ENCODE measurements at places on chromosomes 3 and 15.

DNA sequence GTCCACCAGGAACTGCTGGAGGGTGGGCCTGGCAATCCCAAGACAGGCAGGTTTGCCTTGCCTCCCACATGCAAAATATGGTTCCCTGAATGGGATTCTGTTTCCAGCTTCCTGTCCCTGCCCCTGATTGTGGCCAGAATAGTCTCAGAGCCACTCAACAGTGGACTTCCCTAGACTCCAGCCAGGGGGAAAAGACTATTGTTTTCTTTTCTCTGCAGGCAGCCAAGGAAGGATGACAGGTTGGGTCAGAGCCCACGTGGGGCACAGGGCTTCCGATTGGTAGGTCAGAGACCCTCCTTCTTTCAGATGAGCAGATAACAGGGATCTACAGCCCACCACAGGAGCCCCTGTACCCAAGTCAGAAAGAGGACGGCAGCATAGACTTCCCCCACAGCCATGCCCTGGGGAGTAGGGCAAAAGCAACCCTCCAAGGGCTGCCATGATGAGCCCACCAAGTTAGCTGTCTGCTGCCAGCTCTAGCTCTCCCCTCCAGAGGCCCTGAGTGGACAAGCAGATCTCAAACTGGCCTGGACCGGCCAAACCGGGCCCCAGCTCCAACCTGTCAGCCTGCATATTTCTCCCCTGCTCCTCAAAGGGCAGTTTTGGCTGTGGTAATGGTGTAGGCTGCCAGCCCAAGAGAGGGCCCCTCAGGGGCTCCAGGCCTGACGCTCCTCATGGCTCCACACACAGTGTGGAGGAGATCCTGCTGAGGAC, 6.4 kb downstream of the TLR9 start:
- no peak for DNase-seq

GRCh38 chr3:74711913-74712512, 97.6 kb upstream of the CNTN3 start:
- DNase-seq, result no peak

DNA sequence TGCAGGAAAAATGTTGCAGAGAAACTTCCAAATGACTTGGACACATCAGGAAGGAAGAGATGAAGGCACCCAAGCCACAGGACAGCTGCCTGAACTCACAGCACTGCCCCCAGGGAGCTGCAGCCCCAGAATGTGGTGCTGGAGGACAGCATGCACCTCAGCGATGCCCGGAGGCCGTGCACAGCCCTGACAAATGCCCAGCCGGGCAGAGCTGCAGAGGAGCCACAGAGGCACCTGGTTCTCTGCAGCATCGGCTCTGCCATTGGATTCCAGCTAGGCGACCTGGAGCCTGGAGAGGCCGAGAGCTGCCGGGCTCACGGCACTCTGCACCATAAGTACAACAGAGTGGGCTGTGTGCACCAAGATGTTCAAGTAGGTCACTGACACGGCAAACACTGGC, 97.5 kb downstream of the OCA2 start:
- DNase-seq, result no peak

DNA sequence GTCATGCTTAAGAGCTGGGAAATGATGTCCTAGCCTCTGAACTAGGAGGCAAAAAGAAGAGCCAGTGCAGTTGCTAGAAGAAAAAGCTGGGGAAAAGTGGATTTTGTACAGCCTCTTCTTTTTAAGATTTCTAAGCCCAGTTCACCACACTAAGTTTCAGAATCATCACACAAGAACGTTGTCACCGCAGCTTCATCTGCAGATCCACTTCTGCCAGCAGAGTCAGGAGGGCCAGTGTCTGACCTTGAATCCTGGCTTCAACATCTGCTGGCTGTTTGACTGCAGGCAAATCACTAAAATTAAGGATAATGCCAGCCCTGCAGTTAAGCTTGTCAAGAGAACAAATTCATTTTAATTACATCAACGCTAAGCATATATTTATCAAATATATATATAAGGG, 36.2 kb downstream of the HDC start:
- DNase-seq, result no peak

- DNase-seq, result no peak
Observed at GRCh38 chr15:59373215-59373614, 544 bp upstream of the MYO1E start.

DNA sequence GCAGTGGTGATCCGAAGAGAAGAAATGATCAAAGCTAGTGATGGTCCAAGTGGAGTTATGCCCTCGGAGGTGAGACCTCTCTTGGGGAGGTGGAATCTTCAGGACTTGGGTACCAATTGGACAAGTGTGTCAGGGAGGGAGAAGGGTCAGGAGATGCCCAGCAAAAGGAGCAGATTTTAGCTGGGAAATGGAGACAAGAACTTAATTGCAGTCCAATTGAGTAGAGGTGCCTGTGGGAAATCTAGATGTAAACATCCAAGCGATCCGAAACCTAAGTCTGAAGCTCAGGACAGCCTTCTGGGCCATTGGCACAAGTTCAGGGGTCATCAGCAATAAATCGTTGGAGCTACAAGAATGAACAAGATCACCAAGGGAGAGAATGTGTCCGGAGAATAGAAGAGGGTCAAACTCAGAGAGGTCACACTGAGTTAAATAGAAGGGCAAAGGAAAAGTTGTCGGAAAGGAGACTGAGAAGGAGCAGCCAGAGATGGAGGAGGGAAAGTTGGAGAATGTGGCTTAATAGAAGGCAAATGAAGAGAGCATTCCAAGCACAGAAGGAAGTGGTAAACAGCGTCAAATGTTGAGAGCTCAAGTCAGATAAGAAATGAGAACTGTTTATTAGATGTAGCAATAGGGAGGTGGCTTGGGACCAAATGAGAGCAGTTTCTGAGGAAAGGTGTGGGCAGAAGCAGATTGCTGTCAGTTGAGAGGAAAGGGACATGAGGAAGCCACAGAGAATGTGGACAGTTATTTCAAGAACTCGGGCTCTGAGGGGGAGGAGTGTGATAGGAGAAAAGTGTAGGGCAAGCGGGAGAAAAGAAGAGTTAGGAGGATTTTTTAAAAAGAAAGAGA, 64.2 kb upstream of the FNDC3B start:
- peak; percentile 92 for DNase-seq

- no peak for DNase-seq
Observed at GRCh38 chr15:26143221-26143620, 280.1 kb upstream of the ATP10A start.

GRCh38 chr3:49120096-49120437, 556 bp downstream of the USP19 start:
- no peak for DNase-seq

GRCh38 chr15:56383010-56383409, 17.8 kb downstream of the TEX9 start:
- DNase-seq, result no peak

GRCh38 chr3:123489400-123490004, 40.6 kb upstream of the ADCY5 start:
- DNase-seq, result peak; percentile 75

DNA sequence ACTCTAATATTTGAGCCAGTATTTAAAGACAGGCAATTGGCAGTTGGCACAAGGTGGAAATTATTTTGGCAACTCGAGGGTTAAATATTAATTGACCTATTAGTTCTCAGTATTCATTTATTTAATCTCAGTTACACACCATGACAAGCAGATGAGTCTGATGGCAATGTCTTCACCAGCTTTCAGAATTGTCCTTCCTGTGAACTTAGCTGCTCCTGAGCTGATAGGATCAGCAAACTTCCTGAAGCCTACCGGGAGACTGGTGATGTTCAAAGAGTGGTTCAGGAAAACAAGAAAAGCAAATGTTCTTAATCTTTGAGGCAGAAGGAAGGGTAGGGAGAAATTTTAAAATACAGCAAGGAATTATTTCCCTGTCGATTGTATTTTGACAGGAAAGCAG, 522.2 kb downstream of the SOX2 start:
- DNase-seq, result no peak

DNA sequence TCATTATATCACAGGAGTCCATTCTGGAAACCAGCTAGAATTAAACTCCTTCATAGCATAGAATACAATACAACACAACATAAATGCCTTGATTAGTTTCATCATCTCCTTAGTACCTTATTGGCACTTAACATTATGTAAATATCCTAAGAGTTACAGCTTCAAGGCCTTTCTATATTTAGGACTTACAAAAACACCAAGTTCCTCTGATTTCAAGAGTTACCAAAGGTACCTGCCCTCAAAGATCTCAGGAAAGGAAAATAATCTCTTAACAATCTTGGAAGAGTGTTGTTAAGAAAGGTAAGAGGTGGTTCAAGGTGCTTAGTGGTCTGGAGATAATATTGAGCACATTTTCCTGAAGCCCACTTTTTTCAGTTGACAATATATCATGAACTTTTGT, 477.7 kb downstream of the IGSF11 start:
- DNase-seq, result no peak

DNA sequence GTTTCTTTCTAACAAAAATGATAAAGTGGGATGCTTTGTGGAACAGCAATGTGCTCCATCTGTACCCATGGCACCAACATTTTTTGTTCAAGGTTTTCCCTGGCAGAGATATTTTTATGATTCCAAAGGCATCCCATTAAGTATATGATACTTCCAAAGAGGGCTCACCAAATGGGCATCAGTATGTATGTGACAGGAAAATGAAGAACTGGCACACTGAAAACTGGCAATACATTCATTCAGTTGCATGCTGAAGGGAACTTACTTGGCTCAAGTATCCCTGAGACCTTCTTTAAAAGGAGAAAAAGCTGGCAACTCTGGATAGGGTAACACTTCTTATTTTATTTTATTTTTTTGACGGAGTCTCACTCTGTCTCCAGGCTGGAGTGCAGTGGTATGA, 249.8 kb downstream of the IL20RB start:
- DNase-seq, result no peak

GRCh38 chr3:110430146-110430545, 641.5 kb upstream of the NECTIN3 start:
- no peak for DNase-seq

DNA sequence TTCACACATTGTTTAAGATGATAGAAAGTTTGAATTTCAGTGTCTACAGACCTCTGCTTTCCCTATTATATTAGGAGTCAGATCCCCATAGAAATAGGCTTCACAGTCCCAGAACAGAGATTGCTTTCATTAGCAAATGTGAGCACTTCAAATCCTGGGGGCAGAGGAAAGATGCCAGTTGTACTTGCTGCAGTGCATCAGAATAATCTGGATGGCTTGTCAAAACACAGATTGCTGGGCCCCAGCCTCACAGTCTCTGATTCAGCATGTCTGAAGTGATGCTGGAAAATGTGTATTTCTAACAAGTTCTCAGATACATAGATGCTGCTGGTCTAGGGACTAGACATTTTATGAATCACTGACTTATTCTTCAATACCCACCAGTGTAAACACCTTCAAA, 375.2 kb downstream of the FGF12 start:
- DNase-seq, result no peak

Data from fibroblast of villous mesenchyme (primary cell).